ENCODE measurements at places on chromosomes 1 and 21.
A peak's percentile ranks its signal among the peaks of the same experiment; 100 is the strongest.

- no peak for ATAC-seq
Measured at GRCh38 chr1:9599741-9600140, 11.0 kb downstream of the TMEM201 start.

DNA sequence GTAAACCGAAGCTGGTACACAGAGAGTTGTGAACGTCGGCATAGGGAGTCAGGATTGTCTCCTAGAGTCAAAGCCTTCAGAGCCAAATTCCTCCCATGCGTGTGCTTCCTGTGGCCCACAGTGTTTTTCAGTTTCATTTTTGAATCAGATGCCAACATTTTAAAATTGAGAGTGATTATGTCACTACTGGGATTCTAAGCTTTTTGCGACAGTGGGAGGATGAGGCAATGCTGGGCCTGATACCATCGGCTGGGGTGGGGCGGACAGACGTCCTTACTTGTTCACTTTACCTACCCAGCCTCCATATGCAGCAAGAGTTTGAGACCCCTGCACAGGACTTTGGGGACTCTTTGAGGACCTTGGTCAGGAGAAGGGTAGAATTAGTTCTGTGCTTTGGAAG lies 1.3 kb upstream of the KLHDC7A start:
- ATAC-seq = no peak

GRCh38 chr1:53410100-53410541 lies 49.1 kb upstream of the DMRTB1 start:
- ATAC-seq = no peak

DNA sequence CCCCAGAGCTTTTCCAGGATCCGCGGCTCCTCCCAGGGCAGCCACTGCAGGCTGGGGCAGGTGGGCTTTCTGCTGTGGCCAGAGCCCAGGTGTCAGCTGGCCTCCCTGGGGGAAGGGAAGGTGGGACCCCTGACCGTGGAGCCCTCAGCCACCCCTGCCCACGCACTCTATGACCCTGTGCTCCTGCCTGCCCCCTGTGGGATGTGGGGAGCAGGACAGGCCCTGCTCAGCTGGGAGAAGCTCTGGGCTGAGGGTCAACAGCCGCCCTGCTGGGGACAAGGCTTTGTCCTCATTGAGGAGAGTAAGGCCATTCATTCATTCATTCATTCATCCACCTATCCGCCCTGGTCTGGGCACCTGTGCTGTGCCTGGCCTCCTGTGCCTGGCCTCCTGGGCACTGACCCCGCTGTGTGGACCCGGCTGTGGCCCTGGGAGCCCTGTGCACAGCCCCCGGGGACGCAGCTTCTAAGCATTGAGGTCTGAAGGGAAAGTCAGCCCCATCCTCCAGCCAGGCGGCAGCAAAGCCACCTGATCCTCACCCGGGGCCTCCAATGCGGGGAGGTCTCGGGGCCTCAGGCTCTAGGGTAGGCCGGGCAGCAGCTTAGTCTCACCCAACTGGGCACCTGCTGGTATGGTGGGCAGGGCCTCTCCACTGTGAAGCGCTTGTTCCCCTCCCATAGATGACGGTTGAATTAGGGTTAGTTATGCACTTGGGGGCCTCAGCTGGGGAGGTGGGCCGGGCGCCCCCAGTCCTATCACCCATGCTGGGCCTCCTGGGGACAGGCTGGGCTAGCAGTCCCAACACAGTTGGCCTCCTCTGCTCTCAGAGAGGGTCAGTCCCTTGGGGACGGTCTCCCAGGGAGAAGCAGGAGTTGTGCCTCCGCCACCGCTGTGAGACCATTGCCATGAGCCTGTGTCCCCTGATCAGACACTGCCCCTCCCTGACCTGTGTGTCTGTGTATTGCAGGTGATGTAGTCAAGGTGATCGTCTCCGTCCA lies 6.0 kb downstream of the TNFRSF14 start:
- ATAC-seq = no peak

GRCh38 chr21:32728848-32729247 lies 1.0 kb upstream of the SYNJ1 start:
- no peak for ATAC-seq

GRCh38 chr21:32523988-32524719 lies 61.2 kb downstream of the TCP10L start:
- ATAC-seq = peak; percentile 40

GRCh38 chr1:245245021-245245667 lies 90.4 kb downstream of the KIF26B start:
- ATAC-seq = no peak

GRCh38 chr1:46490656-46491442 lies 1.2 kb downstream of the DMBX1 start:
- no peak for ATAC-seq

DNA sequence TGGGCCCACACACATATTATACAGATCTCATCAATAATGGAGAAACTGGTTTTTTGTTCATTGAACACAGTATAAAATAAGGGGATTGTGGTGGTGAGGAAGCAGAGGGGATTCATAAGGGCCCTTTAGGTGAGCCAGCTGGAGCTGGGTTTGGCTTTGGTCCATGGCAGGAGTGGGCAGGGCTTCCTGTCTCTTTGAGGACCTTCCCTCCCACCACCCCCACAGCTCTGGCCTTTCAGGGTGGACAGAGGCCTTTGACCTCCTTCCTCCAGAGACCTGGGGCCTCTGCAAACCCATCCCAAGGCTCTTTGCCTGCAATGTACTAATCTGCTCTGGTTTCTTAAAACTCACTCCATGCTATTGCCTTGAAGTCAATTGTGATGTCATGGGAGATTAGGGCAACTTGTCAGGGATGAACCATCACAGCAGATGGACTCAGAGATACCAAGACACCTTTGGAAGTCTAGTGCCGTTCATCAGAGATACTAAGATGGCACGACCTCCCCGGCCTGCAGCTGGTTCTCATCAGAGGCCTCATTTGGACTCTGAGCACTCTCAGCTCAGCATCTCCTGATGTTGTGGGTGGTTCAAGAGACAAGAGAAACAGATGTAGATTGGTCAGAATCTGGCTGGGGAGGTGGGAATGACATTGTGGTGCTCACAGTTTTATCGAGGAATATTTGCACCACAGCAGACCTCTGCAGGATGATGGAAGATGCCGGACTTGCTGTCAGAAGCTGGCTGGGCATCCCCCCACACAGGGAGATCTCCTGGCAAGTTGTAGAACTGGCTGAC lies 37.9 kb downstream of the LHX4 start:
- no peak for ATAC-seq

GRCh38 chr1:150810958-150811659 lies 3.0 kb upstream of the CTSK start:
- ATAC-seq = no peak

DNA sequence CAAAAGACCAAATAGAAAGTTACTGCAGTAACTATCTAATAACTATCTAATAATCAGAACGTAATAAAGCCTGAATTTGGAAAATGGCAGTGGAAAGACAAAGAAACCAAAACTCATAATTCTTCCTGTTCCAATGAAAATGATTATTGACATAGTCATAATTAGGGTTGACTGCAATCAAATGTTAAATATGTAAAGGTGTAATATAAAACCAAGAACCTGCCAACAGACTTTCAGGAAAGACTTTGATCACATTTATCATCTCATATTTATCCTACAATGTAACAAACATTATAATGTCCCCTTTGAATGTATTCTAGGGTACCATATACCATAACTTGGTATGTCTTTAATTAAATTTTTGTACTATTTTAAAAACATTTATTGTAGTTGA lies 26.9 kb downstream of the NRIP1 start:
- ATAC-seq = no peak

DNA sequence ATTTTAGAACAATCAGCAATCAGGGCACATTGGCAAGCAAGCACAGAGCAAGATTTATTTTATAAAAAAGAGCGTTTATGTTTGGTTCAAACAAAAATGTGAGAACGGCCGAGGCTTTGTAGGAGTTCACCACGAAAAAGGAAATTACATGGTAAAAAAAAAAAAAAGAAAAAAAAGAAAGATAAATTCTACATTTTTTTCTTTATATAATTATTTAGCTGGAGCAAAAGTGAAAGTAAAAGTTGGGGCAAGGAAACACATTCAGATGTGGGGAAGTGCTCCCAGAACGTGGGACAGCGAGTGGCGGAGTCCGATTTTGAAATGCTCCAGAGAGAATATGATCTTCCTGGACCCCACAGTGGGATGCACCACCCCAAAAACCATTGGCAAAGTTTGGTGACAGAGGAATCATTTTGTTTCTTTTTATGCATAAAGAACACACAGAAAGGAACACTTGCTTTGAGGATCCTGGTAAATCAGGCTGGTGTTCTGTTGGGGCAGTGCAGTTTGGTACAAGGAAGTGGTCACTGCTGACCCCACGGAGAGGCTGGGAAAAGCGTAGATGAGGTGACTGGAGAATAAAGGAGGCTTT lies 16.3 kb upstream of the ATP5PO start:
- peak; percentile 55 for ATAC-seq

DNA sequence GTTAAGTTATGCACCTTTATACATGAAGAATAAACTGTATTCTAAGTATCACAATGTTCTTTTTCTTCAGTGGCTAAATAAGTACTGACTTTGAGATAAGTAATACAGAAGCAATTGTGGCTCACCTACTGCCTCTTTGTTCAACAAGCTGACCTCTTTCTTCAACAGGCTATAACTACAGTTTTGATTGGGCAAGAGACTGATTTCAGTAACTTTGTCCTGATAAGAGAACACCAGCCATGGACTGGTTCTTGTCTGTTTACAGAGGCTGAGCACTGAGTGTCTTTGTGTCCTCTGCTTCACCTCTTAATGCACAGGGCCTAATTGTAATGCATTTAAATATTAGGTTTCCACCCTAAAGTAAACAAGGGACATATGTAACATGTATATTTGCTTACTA lies 34.6 kb upstream of the PDE4B start:
- no peak for ATAC-seq

- no peak for ATAC-seq
Measured at GRCh38 chr21:42375506-42375905, 9.2 kb upstream of the TFF1 start.

DNA sequence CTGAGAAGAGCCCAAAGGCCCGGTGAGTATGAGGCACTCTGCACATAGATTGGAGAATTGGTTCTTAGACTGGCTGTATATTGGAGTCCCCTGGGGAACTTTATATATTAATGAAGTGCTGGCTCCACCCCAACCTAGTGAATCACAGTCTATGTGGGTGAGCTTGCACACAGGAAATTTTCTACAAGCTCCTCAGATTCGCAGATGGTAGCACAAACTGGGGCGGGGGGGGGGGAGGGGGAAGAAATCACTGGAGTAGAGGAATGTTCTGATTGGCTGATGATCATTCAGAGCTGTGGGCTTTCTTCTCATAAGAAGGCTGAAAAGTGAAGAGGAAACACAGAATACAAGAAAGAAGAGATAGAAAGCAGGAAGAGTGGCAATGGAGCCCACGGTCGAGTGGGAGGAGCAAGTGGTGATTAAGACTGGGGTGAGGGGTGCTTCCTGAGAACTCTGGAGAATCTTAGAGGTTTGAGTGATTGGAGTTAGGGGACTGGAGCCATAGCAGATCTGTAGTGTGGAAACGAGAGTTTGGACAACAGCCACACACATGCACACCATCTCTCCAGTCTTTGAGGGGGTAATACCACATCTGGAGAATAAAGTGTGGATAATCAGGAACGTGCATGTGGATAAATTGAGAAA lies 465.9 kb upstream of the DAB1 start:
- no peak for ATAC-seq

- ATAC-seq = peak; percentile 59
Measured at GRCh38 chr1:51189421-51190073, 46.5 kb upstream of the RNF11 start.

- peak; percentile 70 for ATAC-seq
Measured at GRCh38 chr1:245045087-245045881, 109.5 kb upstream of the KIF26B start.

GRCh38 chr1:173422456-173422976 lies 54.6 kb upstream of the PRDX6 start:
- ATAC-seq = no peak

GRCh38 chr1:160853754-160854153 lies 8.9 kb downstream of the CD244 start:
- peak; percentile 70 for ATAC-seq

- no peak for ATAC-seq
Measured at GRCh38 chr1:239672256-239672655, 285.9 kb downstream of the CHRM3 start.

- no peak for ATAC-seq
Measured at GRCh38 chr21:27221077-27221476, 254.2 kb upstream of the ADAMTS5 start.

- no peak for ATAC-seq
Measured at GRCh38 chr1:43156026-43156425, 16.1 kb downstream of the EBNA1BP2 start.

DNA sequence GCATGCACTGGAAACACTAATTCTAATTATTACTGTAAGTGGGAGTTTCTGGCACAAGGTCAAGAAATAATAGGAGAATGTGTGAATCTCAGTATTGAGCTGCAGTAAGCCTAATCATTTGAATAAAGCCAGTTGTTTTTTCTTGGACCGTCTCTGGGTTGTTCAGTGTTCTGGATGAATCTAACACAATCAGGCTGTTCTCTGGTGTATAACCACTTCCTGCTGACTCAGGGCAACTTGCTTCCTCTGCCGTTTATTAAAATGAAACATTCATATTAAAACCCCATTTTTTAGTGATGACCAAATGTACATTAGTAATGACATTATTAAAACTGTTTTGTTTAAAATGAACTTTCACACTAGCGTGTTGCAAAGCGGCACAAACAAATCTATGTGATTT lies 273.1 kb upstream of the SNX7 start:
- peak; percentile 35 for ATAC-seq

- peak; percentile 25 for ATAC-seq
Measured at GRCh38 chr1:113178106-113178505, 105.1 kb downstream of the LRIG2 start.

GRCh38 chr1:167439301-167439988 lies 78.9 kb downstream of the CD247 start:
- ATAC-seq = no peak

DNA sequence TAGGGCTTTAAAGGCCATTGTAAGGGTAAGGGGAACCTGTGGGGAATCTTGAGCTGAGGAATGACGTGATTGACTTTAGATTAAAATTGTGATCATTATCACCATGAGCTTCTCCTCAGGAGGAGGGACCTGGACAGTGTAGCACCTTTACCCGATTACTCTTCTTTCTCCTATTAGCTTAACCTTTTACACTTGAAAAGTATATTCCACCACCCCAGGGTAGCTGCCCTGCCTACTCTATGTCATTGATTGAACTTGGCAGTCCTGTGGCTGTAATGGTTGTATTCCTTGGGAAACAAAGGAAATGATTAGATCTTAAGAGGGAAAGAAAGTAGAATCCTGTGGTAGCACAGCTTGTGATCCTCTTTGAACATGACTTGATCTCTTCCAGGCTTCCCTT lies 47.7 kb downstream of the CACHD1 start:
- ATAC-seq = no peak

All from esophagus mucosa (tissue), 1 donor.